T-helper 2 cell (primary cell): ENCODE measurements at places on chromosomes 7 and 10.

DNA sequence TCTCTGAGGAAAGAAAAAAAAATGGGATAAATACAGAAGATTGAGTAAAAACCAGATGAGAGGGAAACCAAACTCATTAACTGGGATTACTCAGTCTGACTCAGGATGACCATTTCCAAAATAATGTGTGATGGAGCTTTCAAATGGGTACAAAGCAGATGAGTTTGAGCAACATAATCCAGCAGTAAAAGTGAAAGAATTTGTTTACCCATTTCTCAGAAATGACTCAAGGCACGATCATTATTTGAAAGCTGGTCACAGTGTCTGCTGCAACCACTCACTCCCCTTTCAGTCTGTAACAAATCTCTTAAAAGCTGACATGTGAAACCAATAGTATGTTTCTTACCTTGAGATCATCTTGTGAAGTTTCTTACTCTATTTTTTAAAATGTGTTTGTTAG, 104.7 kb upstream of the KLF14 start:
- DNase-seq: no peak

DNA sequence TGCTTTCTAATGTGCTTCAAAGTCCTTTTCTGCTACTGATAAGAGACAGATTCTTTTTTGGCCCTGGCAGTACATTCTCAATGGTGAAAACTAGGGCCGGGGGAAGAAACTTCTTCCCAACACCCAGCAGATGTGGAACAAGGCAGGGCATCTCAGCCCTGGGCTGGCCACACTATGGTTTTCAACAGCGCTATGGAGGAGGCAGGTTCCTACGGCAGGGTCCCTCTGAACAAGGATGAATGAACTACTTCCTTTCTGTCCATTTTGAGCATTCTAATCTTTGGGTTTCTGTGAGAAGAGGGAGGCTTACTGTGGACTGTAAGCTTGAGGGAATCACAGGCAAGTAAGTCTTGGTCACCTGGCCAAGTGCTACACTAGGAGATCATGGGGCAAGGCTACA, 78.7 kb downstream of the VSTM4 start:
- DNase-seq: no peak

DNA sequence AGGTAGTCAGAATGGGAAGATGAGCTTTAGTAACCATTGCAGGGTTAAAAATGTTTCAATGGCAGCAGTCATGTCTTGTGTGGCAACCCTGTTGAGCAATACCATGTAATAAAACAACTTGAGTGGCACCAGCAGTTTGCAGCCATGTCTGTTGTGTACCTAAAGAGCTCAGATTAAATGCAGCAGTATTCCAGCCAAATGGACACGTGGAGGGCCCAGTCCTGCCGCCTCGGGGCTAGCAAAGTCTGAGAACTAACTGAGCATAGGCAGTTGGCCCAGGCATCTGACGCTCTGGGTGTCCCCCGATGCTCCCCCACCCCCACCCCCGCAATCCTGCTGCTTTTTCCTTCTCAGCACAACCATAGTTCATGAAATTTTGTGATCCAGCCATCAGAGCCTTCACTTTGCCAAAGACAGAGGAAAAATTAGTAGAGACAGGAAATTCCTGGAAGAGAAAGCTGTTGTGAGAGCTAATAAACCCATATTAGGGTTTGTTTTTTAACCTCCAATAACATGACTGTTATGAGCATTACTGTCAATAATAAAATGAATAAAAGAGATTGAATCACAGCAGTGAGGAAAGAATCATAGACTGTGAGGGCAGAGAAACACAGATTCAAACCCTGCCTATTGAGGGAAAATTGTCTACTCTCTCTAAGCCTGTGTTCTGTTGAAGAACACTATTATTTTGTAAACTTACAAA, 220.6 kb upstream of the RHOBTB1 start:
- DNase-seq: no peak

DNA sequence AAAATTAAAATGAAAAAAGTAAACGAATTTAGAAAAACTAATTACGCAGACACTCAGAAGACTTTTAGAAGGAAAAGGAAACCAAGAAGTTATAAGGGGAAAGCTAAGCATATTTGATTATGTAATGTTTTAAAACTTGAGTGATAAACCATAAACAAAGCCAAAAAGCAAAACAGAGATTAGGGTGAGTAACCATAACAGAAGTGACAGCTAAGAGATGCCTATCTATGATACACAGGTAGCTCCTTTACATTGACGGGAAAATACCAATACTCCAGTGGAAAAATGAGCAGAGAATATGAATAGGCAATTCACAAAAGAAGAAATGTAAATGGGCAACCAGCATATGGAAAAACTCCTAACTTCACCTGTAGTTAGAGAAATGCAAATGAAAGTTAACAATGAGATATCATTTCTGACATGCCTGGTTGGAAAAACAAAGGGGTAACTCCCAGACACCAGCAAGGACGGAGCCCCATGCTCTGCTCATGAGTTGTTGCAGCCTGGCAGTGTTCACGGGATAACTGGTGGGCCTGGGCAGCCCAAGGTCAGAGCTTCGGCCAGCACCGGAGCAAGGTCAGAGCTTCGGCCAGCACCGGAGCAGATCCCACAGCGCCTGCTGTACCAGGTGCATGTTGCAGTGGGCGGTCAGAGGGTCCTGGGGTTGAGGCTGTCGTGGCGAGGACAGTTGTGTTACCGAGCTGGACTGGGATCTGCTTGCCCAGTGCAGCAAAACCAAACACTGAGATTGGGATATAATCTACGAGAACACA, 58.9 kb downstream of the ALOX5 start:
- DNase-seq: no peak

- no peak for DNase-seq
Observed at GRCh38 chr10:33666686-33667480, 332.4 kb upstream of the NRP1 start.

DNA sequence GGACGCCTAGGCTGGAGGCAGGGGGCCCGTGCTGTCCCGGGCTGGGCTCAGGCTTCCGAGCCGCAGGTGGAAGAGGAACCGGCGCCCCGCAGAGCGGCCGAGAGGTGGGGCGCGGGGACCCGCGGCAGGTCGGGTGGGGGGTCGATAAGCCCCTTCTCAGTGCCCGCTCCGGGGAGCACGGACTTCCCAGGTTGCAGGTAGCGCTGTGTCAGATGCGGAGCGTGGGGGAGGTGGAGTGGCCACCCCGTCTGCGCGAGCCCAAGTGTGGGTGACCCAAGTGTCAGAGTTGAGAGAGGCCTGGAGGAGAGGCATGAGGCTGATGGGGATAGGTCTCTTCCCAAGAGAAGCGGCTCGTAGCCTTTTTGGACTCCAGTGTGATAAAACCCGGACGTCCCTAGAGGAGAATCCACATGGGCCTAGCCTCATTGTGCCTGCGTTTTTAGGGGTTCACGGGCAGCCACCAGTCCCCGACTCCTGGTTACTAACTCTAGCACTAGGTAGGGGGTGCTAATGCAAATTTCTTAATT, 580 bp downstream of the EEPD1 start:
- no peak for DNase-seq

DNA sequence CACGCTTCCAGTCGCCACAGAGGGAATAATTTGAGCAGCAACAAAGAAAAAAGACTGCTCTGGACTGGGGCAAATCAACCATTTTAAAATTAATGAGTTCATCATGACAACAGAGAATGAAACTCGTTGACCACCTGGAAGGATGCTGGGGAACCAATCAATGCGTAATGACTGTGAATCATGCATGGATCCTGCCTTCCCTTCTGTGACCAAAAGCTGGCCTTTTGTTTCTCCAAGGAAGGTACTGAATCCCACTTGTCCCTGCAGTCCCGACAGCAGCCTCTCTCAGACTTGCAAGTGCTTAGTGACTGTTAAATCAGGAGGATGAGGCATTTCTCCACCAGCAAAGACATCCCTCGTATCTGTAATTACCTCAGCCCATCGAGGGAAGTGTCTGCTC, 68.0 kb upstream of the TNS3 start:
- DNase-seq: no peak

GRCh38 chr10:43195557-43195956, 57.3 kb downstream of the CSGALNACT2 start:
- DNase-seq: no peak

DNA sequence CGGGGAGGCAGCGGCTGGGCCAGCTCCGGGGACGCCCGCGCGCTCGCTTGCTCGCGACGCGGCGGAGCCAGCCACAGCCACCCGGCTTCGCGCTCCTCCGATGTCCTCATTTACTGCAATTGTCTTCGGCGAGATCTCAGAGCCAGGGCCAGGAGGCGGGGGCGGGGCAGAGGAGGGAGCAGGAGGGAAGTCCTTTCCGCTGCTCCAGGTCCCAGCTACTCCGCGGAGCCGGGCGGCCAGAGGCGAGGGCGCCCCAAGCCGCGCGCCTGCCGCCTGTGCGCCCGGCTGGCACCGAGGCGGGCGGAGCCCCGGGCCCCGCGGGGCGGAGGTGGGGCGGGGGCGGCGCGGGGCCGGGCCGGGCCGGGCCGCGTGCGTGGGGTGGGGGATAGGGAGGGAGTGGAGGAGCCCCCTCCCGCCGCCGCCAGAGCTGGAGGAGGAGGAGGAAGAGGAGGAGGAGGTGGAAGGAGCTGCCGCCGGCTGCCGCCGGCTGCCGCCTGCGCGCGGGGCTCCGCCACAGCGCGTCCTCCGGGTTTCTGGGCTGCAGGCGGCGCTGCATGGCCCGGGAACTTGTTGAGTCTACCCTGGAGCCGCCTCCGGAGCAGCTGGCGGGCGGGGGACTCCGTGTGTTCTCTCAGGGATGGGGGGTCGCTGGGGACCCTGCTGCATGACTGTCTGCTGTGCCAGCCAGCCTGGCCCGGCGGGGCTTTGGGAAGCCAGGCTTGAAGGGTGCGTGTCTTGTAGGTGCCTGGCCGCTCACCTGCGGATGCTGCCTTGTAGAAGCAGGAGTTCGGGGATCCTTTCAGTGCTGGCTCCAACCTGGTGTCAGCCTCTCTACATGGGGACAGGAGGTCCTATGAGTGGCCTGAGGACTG, at the start of gene INSYN2A:
TSS of gene INSYN2A (minus strand) at position 310 of the 872 bp plus-strand sequence. CDS start 20,196 bp downstream, outside the sequence.
- no peak for DNase-seq

DNA sequence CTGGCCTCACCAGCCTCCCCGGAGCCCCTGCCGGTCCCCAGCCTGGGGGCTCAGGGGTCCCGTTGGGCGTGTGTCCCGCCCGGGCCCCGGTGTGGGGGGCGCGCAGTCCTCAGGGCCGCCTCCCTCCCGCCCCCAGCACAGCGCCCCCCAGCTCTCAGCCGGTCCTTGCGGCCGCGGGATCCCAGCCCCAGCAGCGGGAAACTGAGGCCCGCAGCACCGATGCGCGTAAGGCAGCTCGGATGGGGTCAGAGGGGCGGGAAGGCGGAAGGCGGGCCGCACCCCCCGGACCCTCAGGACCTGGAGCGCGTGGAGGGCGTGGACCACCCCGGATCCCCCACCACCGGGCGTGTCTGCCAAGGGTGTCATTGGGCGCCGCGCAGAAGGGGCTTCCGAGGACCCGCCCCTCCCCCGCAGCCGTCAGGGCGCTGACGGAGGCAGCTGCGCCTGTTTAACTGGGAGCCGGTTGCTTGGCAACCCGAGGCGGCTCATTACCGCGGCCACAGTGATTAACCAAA, 14.9 kb downstream of the UNCX start:
- no peak for DNase-seq

DNA sequence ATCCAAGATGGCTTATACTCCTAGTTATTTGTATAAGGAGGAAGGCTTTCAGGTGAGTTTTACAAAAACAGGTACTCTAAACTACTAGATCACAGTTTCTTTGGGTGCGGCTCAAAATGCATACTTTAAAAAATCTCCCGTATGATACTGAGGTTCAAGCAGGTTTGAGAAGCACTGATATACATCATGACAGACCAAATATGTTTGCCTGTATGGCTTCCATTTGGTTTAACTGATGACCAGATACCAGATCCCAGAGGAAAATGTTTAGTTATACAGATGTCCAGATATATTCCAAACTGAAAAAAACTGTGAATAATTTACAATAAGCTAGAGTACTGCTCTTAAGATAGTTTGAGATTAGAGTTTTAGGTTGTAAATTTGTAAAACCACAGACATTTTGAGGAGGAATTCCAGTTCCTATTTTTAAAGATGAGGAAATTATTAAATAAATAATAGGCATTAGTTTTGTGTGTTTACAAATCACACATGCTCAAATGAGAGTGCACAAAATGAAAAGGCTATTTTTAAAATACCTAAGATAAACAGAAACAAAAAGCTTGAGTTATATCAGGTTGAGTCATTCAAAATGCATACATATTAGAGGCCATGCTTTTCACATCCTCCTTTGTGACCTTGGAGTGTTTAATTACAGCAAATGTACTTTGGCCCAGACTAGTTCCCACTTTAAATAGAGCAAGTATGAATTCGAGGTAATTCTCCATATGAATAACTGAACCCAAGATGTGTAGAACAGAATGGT, 60.5 kb downstream of the SEMA3C start:
- no peak for DNase-seq
